ENCODE measurements at places on chromosomes 6 and 20. TPM values are rescaled to one million over a fixed set of nuclear protein-coding genes. Genes with fewer than 3 reads are reported as not detected.

The WFDC12 gene
- not detected for total RNA-seq

The PAX1 gene
- total RNA-seq = not detected

The KCNQ5 gene
- total RNA-seq = 1.4 TPM

The C20orf141 gene
- total RNA-seq = 0.46 TPM

The GSTA2 gene
- not detected for total RNA-seq

The ZNF831 gene
- total RNA-seq = not detected

The TFAP2C gene
- total RNA-seq = 16.3 TPM

The ZNF165 gene
- total RNA-seq = 0.90 TPM

The LHFPL5 gene
- total RNA-seq = not detected

The SMOC2 gene
- total RNA-seq = not detected

The TDRD6 gene
- not detected for total RNA-seq

The HELZ2 gene
- 13.9 TPM for total RNA-seq

The TRIM10 gene
- not detected for total RNA-seq

The TMEM217 gene
- total RNA-seq = 0.60 TPM

The SLC32A1 gene
- not detected for total RNA-seq

The CDSN gene
- total RNA-seq = not detected

The SRMS gene
- not detected for total RNA-seq

The PXMP4 gene
- 5.4 TPM for total RNA-seq

The STMND1 gene
- total RNA-seq = not detected

The CST2 gene
- total RNA-seq = 0.25 TPM

The LZTS3 gene
- 4.1 TPM for total RNA-seq

The ZSCAN26 gene
- 5.7 TPM for total RNA-seq

The SCRT2 gene
- not detected for total RNA-seq

The OR2J3 gene
- total RNA-seq = not detected

The EFCAB8 gene
- total RNA-seq = not detected
